ENCODE measurements at places on chromosomes 11 and 22.

GRCh38 chr22:25205847-25206246, 6.2 kb downstream of the CRYBB3 start:
- DNase-seq = no peak

- DNase-seq = no peak
Observed at GRCh38 chr11:92137747-92138146, 86.9 kb upstream of the FAT3 start.

DNA sequence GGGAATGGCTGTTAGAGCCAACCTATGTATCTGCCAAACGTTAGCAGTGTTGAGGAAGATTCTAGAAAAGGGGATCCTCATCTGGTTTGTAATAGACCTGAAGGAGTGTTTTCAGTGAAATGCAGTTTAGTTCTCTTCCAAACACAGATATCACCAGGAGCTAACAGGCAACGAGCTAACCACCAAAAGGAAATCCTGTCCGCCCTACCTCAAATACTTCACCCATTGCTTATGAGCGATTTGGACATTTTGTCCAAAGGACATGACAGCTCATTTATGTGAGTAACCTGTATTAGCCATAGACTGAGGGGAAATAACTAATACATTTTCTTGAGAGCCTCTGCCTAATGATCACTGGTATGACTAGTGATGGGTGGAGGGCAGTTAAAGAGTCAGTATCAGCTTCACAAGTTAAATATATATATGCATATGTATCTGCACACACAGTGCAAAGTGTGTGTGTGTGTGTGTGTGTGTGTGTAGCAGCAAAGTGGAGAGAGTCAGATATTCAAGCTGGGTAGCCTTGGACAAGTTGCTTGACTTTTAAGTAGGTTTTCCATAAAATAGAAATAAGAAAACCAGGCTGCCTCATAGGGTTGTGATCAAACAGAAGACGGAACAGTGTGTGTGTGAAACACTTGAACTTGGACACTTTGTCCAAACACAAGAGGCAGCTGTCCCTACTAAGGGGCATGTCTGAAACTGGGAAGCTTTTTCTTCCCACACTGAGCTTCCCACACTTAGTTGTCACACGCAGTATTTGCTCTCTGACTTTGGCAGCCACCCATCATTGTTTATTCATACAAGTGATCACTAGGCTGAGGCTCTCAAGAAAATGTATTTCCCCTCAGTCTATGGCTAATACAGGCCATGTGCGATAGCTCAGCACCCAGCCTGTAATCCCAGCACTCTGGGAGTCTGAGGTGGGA, 940 bp upstream of the C11orf91 start:
- DNase-seq = peak; percentile 90

- DNase-seq = peak; percentile 26
Observed at GRCh38 chr11:19849107-19849789, 136.6 kb downstream of the NAV2 start.
